ENCODE measurements at places on chromosomes 12 and 14.
A peak's percentile ranks its signal among the peaks of the same experiment; 100 is the strongest.

DNA sequence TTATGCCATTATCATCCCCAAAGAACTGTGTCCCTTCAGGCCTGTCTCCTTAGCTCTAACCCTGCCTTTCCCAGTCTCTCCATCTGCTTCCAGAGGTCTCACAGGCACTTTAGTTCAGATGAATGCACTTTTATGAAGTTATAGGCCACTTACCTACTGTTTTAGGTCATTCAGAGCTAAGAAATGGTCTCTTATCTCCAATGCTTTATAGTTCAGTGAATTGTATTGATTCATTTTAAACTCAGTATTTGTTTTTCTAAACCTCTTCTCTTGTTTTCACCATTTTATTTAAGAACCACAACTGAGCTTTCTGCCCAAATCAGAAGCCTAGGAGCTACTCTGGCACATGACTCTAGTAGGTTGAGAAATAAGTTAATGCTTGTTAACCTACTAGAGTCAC is 197.5 kb upstream of the ATP2B1 start:
- no peak for DNase-seq

DNA sequence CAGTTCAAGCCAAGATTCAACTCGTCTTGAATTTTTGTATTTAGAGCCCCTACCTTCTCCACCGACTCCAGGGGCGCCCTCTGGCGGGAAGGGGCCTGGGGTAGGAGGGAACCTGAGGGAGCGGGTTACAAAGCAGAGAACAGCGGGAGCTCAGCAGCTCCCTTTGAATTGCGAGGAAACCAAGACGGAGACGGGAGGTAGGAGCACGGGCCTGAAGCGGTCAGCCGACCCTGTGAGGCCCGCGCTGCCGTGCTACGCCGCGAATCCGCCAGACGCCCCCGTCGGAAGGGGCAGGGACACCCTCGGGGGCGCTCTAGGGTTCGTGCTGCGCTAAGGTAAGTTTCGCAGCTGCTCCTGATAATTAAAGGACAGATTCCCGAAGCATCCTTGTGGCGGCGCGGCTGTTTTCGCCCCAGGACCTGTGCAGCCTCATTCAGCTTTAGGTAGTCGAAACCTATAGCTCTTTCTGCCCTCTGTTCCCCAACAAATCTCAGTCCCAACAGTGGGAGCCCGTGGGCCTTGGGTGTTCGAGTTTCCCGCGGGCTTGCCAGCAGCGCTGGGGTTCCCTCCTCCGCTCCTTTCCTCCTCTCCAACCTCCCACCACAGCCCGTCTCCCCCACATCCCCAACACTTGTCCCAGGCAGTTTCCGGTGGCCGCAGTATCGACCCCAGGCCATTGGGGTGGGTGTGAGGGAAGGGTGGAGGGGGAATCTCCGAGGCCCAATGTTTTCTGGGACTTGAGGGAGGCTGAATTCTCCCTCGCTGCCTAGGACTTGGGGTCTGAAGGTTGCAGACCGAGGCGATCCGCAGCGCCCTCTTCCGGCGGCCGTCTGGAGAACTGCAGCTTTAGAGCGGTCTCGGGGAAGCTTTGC is 5.1 kb upstream of the NKX2-1 start:
- DNase-seq, result peak; percentile 17

- no peak for DNase-seq
These were observed 46.1 kb downstream of the MAPKAPK5 start for GRCh38 chr12:111887926-111888745.

DNA sequence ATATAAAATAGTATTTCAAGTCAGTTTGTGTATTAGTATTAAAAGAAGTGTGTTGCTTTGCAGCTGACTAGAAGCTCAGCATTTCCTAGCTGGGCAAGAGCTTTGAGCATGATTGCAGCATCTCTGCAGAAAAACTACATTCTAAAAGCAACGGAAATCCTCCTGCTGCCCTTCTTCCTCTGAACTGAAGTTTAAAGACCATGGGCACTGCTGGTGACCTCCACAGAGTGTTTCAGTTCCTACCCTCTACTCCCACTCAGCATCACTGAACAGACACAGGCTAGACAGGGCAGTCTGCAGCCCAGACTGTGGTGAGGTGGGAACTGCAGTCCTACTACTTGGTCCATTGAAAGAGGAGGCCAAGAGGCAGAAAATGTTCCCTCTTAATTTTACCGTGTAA is 59.0 kb downstream of the FAR2 start:
- DNase-seq, result no peak

- DNase-seq, result no peak
These were observed 101.7 kb upstream of the CCDC175 start for GRCh38 chr14:59678352-59678751.

DNA sequence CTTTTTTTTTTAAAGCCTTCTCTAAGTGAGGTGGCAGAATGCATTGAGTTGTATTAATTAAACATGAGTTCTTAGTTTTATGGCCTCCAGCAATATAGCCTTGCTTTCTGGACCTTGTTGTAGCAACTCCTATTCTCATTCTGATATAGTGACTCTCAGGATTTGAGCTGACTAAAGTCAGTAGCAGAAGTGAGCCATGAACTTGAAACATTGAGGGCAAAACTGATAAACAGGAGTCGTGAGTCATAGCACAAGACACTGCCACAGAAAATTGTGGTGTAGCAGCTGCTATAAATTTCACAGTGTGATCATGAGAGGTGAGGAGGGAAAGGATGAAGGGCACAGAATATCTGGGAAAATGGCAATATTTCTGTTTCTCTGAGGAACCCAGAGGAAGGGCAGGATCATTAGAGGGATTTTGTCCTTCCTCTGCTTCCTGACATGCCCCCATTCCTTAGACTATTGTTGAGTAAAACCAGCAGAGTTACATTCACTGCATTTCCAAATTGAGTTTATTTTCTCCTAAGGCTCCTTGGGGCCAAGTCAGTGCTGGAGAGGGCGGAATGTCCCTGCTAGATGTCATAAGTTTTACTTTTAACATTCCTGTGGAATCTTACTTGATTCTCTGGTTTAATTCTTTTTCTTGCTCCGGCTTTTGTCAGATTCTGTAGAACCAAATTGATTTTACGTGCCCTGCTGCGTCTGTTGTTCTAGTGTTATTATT is 7.5 kb downstream of the KLRG1 start:
- peak; percentile 23 for DNase-seq

DNA sequence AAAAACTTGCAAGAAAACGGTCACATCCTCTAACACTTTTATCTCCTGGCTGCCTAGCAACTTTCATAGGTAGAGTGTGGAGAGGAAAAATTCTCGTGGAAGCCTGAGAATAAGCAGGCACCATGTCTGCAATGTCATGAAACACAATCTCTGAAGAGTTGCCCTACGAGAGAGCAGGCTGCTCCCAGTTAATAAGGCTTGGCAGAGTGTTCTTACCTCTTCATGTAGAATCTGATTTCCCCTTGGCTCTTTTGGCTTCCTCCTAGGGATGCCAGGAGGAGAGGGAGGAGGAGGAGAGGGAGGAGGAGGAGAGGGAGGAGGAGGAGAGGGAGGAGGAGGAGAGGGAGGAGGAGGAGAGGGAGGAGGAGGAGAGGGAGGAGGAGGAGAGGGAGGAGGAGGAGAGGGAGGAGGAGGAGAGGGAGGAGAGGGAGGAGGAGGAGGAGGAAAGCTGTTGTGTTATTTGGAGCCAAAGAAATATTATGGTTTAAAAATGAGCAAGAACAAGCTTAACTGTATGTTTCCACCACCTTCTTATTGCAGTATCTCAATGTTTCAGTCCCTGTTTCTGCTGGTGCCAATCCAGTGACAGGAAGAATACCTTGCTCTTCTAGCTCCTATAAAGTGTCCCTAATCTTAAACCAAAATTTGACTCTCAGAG is 52.9 kb downstream of the EGLN3 start:
- no peak for DNase-seq
